Stimulated activated effector memory CD8-positive, alpha-beta T cell treated with anti-CD3 and anti-CD28 coated beads, Interleukin-12 subunit alpha, Interleukin-12 subunit beta, amount 100 ng/mL, for 72 hours (primary cell): ENCODE measurements at places on chromosomes 12 and 14.

- DNase-seq = no peak
Measured at GRCh38 chr12:124921200-124922031, 7.0 kb upstream of the UBC start.

- no peak for DNase-seq
Measured at GRCh38 chr12:107765316-107765715, 4.4 kb upstream of the PRDM4 start.

- no peak for DNase-seq
Measured at GRCh38 chr14:90514015-90514398, 117.2 kb downstream of the CALM1 start.

DNA sequence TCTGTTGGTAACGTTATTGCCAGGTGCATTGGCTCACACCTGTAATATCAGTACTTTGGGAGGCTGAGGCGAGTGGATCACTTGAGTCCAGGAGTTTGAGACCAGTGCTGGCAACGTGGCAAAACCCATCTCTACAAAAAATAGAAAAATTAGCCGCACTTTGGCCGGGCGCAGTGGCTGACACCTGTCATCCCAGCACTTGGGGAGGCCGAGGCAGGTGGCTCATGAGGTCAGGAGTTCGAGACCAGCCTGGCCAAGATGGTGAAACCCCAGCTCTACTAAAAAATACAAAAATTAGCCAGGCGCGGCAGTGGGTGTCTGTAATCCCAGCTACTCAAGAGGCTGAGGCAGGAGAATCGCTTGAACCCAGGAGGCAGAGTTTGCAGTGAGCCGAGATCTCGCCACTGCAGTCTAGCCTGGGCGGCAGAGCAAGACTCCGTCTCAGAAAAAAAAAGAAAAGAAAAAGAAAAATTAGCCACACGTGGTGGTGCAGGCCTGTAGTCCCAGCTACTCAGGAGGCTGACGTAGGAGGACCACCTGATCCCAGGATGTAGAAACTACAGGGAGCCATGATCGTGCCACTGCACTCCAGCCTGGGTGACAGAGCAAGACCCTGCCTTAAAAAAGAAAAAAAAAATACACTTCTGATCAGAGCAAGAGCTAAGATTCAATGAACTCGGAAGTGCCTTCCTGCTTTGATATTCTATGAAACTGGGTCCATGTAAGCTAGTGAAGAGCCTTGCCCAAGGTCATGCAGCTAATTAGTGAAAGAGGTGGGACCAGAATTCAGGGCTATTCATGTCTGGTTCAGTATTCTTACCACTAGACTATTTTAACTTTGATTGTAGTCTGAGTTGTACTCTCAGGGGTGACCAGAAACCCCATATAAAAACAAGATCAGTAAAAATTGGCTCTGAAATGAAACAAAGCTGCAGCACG lies 4.2 kb upstream of the RNASE8 start:
- DNase-seq = no peak

DNA sequence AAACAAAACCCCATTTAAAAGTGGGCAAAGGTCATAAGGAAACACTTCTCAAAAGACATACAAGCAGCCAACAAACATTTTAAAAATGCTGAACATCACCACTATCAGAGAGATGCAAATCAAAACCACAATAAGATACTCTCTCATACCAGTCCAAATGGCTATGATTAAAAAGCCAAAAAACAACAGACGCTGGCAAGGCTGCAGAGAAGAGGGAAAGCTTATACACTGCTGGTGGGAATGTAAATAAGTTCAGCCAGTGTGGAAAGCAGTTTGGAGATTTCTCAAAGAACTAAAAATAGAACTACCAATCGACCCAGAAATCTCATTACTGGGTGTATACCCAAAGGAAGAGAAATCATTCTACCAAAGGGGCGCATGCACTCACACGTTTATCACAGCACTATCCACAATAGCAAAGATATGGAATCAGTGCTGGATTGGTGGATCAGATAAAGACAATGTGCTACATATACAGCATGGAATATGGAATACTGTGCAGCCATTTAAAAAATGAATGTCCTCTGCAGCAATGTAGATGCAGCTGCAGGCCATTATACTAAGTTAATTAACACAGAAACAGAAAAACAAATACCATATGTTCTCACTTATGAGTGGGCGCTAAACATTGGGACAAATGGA lies 102.1 kb upstream of the DAAM1 start:
- no peak for DNase-seq

DNA sequence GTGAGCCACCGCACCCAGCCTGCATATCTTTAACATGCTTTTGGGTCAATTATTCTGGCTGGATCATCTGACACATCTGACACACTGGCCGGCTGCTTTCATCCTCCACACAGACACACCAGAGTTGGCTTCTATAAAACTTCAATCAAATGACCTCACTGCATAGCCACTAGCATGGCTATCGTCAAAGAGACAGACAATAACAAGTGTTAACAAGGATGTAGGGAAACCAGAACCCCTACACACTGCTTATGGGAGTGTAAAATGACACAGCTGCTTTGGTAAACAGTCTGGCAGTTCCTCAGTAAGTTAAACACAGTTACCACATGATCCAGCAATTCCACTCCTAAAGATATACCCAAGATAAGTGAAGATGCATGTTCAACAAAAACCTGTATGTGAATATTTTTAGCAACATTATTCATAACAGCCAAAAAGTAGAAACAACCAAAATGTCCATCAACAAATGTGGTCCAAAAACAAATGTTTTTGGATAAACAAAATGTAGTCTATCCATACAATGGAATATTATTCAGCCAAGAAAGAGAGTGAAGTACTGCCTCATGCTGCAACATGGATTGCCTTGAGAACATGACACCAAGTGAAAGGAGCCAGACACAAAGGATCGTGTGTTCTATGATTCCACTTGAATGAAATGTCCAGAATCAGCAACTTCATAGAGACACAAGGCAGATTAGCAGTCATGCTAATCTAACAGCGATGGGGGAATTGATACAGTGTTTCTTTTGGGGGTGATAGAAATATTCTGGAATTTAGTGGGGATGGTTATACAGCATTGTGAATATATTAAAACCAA lies 10.1 kb downstream of the KDM2B start:
- DNase-seq = no peak

GRCh38 chr12:131418121-131418520 lies 292.8 kb upstream of the SFSWAP start:
- no peak for DNase-seq

DNA sequence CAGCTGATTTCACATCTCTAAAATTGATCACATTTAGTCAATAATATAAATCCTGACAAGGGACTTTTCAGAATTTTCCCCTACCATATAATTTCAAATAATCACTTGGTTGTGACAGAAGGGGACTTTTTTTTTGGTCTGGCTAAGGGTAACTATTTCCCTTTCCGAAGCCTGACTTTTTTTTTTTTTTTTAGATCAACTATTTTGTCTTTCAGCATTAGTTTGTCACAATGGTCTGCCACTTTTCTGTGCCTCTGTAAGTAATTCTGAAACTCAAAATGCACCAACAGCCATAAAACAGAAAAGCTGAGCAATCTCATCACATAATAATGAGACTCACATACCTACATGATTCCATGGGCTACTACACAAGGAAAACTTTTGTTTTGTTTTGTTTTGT lies 266.4 kb downstream of the SSPN start:
- no peak for DNase-seq

- DNase-seq = no peak
Measured at GRCh38 chr12:23929906-23930305, 19.6 kb downstream of the SOX5 start.

DNA sequence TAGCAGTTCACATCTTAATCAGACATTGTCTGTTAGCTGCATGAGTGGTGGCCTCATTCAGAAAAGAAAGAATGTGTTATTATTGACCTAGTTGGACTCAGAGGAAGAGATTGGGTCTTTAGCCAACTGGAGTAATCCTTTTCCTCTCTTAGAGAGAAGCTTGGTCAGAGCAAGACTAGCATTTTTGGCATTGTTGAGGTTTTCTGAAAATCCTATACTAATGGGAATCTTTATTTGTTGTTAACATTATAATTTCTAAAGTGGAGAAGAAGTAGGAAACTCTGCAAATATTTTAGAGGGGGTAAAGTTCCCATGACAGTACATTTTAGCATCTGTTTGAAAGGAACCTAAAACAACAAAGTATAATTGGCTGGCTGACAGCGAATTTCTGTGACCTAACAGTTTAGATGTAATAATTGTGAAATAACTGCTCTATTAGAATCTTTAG lies 9.7 kb downstream of the TOX4 start:
- no peak for DNase-seq

DNA sequence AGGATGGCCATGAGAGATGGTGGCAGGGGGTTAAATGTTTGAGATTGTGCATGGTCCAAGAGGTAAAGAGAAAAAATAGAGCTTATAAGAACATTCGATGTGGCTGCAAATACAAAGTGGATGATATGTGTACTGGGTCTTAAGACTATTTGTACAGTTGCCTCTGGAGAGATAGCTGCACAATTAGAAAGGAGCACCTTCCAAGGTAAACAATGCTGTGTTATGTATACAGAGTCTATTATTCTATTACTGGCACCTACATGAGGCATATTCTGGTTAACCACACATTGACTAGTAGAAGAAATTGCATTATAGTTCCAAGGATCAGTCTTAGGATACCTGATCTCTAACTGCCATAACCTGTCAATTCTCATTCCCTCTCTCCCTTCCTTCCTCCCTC lies 238.0 kb upstream of the FOXN3 start:
- DNase-seq = no peak

DNA sequence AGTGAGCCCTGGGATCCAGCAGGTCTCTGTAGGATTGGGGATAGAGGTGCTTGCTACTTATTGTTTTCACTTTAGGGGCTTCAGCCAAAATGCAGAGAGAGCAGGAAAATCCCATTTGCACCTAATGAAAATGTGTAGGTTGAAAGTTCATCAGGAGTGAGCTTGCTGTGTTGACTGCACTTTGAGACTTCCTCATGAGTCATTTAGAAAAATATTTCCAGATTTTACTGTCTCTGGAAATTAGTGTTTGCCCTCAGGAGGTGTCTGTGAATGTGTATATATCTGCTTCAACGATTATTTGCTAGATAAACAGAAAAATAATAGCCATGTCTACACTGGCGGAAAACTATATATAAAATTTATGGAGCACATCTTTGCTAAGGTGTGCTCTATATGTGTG lies 159.3 kb downstream of the CAND1 start:
- DNase-seq = no peak

DNA sequence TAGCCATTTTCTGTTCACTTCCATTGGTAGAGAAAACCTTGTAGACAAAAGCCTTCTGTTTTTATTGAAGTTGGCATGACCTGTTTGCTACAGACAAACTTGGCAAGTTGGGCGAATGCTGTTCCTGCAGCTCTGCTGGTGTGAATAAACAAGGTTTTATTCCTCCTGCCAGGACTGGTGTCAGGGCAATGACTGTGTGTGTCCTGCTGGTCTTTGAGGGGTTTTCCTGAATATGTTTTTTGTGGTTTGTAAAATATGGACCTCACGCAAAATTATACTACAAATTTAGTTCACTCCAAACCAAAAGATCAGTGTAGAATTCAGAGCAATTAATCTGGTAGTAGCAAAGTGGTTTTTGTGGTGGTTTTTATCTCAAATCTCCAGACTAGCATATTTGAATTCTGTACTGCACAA lies 140.8 kb downstream of the ERC1 start:
- no peak for DNase-seq
